ENCODE measurements at places on chromosomes 6 and 20.

DNA sequence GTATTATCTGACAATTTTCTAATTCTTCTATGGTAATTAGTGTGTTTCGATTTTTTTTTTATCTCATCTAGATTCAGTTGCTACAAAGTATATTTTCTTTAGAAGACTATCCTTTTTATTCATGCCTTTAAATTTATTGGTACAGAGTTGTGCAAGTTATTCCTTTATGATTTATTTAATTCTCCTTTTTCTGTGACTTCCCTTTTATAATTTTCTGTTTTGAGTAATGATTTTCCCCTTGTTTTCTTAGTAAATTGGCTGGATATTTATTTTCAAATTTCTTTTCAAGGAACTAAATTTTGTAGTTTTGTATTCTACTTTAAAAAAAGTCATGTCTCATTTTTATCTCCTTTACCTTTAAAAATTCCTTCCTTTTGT, 2.4 kb upstream of the IL22RA2 start:
- H3K27ac ChIP-seq, result no peak overlapping the region
- H3K36me3 ChIP-seq, result no peaks in the 10 kb centered on the region
- no peaks in the 10 kb centered on the region for H3K4me1 ChIP-seq

GRCh38 chr20:20666359-20666758, 46.1 kb downstream of the RALGAPA2 start:
- H3K4me3 ChIP-seq, result no peak overlapping the region
- H3K27me3 ChIP-seq, result no peaks in the 10 kb centered on the region
- no peak for DNase-seq
- H3K4me1 ChIP-seq, result no peaks in the 10 kb centered on the region

- no peak overlapping the region for H3K27ac ChIP-seq
- H3K27me3 ChIP-seq, result no peaks in the 10 kb centered on the region
- peaks cover 56% of the 10 kb centered on the region for H3K36me3 ChIP-seq
- DNase-seq, result no peak
- H3K4me1 ChIP-seq, result no peaks in the 10 kb centered on the region
Measured at GRCh38 chr20:64024141-64024990, 11.6 kb upstream of the C20orf204 start.

DNA sequence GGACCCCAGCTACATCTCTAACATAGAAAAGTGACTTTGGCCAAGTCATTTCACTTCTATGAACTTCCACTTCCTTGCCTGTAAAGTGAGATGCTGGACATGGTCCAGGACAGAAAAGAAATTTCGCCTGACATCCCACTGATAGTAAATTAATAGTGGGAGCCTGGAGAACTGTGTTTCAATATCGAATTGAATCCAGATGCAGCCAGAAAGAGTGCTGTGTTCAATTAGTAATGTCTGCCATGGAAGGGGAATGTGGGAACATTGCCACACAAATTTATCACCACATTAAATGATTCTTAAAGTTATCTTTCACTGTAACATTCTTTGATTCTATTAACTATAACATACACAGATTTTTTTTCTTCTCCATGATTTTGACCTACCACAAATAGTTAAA, 255.0 kb downstream of the HACE1 start:
- H3K4me3 ChIP-seq, result no peak overlapping the region
- no peaks in the 10 kb centered on the region for H3K36me3 ChIP-seq
- peaks cover 22% of the 10 kb centered on the region for H3K4me1 ChIP-seq

DNA sequence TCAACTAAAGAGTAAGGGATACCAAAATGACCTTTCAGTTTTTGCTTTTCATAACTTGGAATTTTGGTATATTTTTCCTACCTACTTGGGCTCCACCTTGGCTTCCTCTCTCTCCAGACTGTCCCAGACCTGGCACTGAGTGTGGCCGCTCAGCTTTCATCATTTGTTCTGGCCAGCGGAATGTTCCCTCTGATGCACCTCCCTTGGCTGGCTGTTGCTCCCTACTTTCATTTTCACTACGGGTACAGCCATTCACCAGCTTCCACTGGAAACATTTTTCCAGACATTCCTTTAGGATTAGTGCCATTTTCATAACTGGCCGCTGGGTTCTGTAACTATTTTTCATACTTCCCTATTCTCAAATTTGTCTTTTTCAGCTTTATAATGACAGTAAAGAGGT, 487.4 kb downstream of the TENT5A start:
- no peak overlapping the region for H3K27ac ChIP-seq
- no peak overlapping the region for H3K4me3 ChIP-seq
- H3K4me1 ChIP-seq, result no peaks in the 10 kb centered on the region

DNA sequence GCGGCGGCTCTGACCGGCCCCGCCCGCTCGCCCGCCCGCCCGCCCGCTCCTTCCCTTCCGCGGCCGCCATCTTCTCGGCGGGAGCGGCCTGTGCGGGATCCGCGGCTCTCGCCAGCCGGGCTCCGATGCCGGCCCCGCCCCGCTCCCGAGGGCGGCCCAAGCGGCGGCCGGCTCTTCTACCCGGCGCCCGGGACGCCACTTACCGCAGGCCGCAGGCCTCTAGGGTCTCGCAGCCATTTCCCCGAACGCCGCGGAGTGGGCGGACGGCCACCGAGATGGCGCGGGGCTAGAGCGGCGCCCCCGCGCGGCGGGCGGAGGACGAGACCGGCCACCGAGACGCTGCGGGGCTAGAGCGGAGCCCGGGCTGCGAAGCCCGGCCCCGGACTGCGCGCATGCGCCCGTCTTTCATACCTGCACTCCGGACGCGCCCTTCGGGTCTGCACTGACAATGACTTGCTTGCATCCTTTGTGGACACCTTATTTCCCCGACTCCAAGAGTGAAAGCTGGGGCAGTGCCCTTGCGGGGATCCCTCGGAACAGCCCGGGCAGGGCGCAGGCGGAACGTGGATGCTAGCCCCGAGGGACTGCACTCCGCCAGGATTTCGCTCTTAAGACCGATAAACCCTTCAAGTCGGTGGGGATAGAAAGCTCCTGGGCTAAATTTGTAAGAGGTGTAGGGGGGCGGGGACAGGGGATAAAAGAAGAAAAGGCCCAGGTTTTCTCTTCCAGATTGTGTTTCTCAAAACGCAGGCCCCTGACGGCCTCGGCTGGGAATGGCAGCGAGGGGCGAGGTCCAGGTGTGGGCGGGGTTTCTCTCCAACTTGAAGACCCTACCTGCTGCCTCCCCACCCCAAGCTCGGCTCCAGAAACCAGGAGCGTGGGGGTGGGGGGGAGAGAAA, at the start of gene DIDO1:
TSS of gene DIDO1 (minus strand) at position 277 of the 899 bp plus-strand sequence.
- H3K27me3 ChIP-seq, result no peaks in the 10 kb centered on the region
- peaks cover 27% of the 10 kb centered on the region for H3K4me1 ChIP-seq
- H3K36me3 ChIP-seq, result 0 out of 2 replicates have a peak, but pooled peaks cover 4% of the 10 kb centered on the region
- peak within 1 kb of the TSS; percentile 80 for H3K4me3 ChIP-seq

DNA sequence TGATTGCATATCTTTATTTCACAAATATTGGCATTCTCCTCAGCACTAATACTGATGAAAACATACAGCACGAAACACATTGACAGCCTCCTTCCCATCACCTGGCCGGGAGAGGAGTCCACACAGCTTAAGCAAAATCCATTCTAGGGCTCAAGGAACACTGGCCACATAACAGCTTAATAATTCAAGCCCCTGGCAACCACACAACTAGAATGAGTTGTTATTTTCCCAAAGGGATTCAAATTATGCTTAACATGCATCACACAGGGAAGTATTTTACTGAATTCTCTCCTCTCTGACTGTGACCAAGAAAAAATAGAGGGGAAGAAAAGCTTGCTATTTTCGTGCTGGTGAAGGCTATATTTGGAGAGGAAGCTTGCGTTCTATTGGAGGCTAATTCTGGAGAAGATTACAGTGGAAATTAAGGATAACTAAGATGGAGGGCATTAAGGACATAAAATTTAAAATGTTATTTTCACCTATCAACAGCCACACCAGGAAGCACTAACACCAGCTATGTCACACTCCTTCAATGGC, 198.5 kb downstream of the ADGRG6 start:
- no peak for DNase-seq
- H3K4me3 ChIP-seq, result no peak overlapping the region
- no peaks in the 10 kb centered on the region for H3K36me3 ChIP-seq
- no peak overlapping the region for H3K27ac ChIP-seq
- peaks cover 5% of the 10 kb centered on the region for H3K27me3 ChIP-seq

DNA sequence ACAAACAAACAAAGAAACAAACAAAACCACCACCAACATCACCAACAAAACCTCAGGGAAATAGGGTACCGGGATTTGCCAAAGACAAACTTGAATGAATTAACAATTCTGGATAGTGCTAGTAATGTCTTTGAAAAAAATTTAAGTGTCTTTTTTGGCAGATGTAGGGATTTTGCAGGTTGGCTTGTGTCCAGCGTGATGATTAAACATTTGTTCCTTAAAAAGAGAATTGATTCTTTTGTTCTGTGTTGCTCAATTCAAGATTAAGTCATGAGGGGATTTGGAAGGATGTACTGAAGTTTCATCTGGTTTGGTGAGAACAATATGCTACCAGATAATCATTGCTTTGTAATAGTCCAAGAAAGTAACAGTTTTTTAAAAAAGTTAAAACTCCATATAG, 125.1 kb upstream of the HS3ST5 start:
- peaks cover 26% of the 10 kb centered on the region for H3K4me1 ChIP-seq

DNA sequence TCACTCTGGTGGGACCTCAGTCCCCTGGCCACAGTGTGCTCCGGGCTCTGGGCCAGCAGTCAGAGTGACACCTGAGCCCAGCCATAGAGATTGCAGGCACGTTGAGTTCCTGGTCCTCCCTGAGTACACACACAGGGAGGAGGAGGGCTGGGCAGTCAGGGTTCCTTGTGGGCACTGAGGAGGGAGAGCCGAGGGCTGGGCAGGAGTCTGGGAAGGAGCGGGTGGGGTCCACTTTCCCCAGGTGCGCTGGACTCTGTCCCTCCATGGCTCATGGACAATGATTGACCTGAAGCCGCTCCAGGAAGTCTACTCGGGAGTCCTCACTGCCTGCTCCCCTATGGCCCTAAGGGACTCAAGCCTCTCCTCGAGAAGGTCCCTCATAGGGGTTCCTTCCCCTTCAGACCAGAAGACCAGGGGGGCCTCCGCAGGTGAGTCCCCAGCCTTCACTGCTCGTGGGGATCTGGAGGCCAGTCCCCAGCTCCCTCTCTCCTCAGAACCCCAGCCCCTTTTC, 1.1 kb downstream of the SLC44A4 start:
- H3K27ac ChIP-seq, result no peak overlapping the region
- peaks cover 40% of the 10 kb centered on the region for H3K4me1 ChIP-seq
- H3K36me3 ChIP-seq, result peaks cover 19% of the 10 kb centered on the region
- H3K27me3 ChIP-seq, result no peaks in the 10 kb centered on the region

GRCh38 chr6:45323656-45324224, 4.4 kb upstream of the RUNX2 start:
- H3K36me3 ChIP-seq, result no peaks in the 10 kb centered on the region
- DNase-seq, result no peak
- H3K4me3 ChIP-seq, result no peak overlapping the region
- H3K4me1 ChIP-seq, result peaks cover 12% of the 10 kb centered on the region

DNA sequence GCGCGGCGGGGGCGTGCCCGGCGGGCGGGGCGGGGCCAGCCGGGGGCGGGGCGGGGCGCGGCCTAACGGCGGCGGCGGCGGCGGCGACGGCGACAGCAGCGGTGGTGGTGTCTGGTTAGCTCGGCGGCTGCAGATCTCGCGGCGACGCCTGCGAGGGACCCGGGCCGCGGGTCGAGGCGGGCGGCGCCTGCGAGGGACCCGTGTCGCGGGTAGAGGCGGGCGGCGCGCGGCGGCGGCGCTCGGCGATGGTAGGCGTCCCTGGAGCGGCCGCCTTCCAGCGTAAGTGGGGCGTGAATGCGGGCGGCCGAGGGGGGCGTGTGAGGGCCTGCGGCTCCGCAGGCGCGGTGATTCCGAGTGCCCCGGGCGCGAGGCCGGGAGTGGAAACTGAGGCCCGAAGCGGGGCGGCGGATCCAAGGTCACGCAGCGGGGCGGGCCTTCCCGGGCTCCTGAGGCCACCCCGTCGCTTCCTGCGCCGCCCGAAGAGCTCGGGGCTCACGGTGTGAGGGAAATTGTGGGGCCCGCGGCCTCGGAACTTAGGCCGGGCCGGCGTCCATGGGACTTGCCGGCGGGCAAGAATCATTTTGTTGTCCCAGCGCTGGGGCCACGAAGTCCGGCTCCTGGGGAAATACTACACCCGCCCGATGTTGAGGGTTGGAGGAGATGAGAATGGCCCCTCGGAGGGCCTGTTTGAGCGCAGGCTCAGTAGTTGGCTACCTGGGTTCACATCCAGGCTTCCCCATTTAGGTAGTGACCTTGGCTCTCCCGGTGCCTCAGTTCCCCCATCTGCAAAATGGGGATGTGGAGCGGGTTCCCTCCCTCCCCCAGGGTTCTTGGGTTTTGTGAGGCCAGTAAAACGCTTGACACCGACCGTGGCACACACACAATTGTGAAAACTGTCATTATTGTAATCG, at the start of gene CBFA2T2:
TSS of gene CBFA2T2 (plus strand) at position 74 of the 911 bp plus-strand sequence. CDS start at position 246, 172 bp downstream.
- H3K27ac ChIP-seq, result peak within 1 kb of the TSS; percentile 51
- DNase-seq, result peak; percentile 44
- H3K4me1 ChIP-seq, result peaks cover 10% of the 10 kb centered on the region
- peak within 1 kb of the TSS; percentile 92 for H3K4me3 ChIP-seq
- no peaks in the 10 kb centered on the region for H3K36me3 ChIP-seq
- no peaks in the 10 kb centered on the region for H3K27me3 ChIP-seq

DNA sequence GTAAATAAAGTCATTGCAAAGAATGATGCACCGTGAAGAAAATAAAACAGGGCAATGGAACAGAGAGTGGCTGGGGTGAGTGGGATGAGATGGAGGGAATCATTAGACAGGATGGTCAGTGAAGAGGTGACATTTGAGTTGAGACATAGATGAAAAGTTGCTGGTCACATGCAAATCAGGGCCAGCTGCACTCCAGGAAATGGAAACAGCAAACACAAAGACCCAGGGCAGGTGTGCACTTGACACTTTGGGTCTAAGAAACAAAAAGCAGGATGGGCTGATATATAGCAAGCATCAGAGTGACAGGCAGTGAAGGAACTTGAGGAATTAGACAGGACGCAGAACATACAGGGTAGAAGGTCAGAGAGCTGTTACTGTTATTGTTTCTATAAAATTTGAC, 171.5 kb upstream of the RIPOR2 start:
- no peaks in the 10 kb centered on the region for H3K27me3 ChIP-seq
- no peak overlapping the region for H3K27ac ChIP-seq
- DNase-seq, result no peak
- peaks cover 17% of the 10 kb centered on the region for H3K4me1 ChIP-seq
- no peaks in the 10 kb centered on the region for H3K36me3 ChIP-seq

DNA sequence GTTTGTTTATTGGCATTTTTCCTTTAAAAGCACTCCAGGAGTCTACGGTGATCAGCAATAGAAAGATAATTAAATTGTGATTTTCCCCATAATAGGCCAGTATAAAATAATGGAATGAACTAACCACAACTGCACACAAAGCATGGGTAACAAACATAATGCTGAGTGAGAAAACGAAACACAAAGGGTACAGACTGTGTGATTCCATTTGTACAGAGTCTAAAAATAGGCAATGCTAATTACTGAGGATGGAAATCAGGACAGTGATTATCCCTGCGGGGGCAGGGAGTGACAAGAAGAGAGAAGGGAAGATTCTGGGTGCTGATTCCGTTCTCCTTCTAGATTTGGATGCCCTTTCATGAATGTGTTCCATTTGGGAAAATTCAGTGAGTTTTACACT, 478.1 kb downstream of the PREX1 start:
- H3K27me3 ChIP-seq, result peaks cover 65% of the 10 kb centered on the region
- no peaks in the 10 kb centered on the region for H3K36me3 ChIP-seq
- no peak overlapping the region for H3K27ac ChIP-seq
